Breast epithelium (tissue), 4 donors: ENCODE measurements at places on chromosomes 5 and 9.

- no peak for DNase-seq
These were observed 34.9 kb upstream of the B4GALT1 start for GRCh38 chr9:33202018-33202417.

GRCh38 chr9:86406366-86406765 is 52.2 kb upstream of the TUT7 start:
- no peak for DNase-seq

- no peak for DNase-seq
These were observed 151.5 kb downstream of the PAX5 start for GRCh38 chr9:36882594-36882993.

DNA sequence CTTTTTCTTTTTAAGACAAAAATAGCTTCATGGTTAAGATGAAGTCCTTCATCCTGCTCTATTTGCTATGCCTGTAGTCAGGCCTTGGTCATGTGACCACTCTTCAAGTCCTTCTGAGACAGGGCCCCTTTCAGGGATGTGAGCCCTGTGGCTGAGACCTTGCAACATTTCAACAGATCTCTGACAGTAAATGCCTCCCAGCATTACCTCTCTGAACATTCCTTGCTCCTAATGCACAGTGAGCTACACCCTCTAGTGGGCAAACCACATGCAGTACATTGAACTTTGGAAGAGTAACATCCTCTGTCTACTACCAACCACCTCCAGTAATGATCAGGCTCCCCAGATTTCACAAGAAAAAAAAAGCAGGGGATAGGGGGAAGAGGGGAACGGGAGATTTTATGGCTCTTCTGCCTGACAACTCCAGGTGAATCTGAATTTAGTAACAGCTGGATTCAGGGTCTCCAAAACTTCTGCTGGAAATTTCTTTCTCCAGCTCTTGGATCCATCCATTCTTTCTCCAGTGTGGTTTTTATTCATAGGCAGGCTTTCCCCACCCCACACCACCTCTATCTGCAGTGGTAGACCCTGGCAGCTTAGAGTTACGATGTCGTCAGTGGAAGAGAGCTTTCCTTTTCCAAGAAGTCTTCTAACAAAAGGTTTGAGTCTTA is 8.9 kb upstream of the FBXO38 start:
- DNase-seq = no peak

DNA sequence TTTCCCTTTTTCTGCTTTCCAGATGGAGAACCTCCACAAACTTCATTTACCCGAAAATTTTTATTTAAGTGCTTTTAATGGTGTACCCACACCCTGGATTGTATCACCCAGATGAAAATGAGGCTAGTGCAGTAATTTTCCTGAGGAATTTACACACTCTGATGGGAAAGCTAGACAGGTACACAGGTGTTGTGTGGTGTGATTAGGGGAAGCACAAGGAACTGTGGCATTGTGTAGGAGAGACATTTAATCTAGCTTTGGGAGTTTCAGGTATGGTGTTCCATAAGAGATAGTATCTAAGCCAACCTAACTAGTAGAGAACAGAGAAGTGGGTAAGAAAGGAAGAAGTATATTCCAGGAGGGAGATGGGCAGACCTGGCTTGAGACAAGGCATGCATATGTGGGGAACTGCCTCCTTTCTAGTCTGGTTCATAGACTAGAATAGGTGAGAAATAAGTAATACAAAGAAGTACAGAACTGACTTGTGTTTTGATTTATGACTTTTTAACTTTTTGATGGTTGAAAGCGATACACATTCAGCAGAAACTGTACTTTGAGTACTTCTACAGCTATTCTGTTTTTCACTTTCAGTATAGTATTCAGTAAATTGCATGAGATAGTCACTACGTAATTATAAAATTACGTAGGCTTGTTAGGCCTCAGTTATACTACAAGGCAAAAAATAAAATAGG is 22.9 kb upstream of the ROPN1L start:
- DNase-seq = no peak

GRCh38 chr9:78297672-78297961 is 692 bp downstream of the PSAT1 start:
- DNase-seq = no peak

DNA sequence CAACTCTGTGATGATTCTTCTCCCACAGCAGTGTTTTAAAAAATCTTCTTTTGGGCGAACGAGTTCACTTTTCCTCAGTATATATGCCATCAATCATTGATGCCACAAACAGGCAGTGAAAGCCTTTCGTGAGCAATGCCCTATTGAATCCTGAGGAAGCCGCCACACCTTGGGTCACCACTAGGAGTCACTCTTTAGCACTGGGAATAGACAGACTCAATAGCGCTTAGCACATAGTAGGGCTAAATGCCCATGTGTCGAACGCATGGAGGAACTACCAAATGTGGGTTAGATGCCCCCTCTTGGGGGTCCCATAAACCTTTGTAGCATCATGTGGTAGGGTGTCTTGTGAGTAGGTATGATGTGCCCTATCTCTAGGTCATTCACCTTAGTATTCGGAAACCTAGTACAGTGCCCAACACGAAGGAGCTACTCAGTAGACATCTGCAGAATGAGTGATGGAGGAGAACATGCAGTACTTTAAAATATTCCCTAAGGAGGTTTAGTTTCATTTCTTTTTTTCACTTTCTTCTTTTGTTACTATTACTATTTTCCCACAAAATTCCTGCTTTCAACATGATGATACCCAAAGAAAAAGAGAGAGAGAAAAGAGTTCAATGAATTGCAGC is 603.7 kb downstream of the BNC2 start:
- DNase-seq = no peak

DNA sequence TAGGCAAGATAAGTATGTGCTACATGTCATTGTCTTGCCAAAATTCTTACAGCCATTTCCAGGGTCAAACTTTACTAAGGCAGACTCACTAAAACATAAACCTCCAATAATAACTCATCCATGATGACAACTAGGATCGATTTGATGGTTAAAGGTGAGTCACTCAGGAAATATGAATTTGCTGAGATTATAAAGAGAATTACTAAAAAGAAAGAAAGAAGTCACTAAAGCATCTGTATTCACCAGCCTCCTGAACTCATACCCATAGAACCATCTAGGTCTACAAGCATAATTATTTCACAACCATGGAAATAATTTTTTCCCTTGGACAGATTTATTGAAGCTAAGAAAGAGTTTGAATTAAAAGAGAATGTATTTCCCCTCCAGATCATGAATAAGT is 258.6 kb downstream of the TLE1 start:
- DNase-seq = no peak
